ENCODE measurements at places on chromosomes 5 and 9.

- no peak for DNase-seq
Observed at GRCh38 chr9:115674091-115674490, 479.5 kb upstream of the PAPPA start.

DNA sequence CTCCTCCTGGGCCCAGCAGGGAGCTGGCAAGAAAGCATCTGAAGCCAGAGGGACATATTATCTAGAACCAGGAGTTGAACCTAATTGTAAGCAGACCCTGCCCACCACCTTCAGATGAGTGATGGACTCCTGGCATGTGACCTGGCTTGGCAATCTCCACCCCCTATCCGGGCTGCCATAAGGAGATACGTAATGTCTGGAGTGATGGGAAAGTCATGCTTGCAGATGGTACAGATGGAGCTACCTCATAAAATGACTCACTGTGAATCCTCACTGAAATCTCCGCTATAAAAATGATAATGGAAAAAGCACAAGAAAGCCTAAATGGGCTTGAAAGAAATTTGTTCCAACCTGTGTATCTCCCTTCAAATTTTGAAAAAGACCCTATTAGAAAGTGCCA lies 157.5 kb downstream of the DMRT2 start:
- DNase-seq = no peak

DNA sequence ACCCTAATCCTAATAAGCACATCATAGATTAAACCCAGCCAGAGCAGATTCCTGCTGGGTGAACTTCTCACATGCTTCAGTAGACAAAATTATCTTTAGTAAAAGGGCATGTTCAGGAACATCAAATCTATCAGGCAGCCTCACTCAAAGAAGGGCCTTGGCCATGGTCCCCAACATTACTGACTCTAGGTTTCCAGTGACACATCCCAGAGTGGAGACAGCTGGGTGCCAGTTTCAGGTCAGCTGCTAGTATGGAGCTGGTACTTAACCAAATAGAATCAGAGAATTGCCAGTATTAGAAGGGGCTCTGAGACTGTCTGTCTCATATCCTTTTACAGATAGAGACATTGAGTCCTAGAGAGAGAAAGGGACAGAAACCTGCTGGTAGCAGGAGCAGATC lies 44.1 kb upstream of the GALNT10 start:
- no peak for DNase-seq

- peak; percentile 72 for DNase-seq
Observed at GRCh38 chr5:103849934-103850333, 287.3 kb upstream of the NUDT12 start.

- DNase-seq = no peak
Observed at GRCh38 chr9:22683700-22684075, 237.1 kb downstream of the DMRTA1 start.

DNA sequence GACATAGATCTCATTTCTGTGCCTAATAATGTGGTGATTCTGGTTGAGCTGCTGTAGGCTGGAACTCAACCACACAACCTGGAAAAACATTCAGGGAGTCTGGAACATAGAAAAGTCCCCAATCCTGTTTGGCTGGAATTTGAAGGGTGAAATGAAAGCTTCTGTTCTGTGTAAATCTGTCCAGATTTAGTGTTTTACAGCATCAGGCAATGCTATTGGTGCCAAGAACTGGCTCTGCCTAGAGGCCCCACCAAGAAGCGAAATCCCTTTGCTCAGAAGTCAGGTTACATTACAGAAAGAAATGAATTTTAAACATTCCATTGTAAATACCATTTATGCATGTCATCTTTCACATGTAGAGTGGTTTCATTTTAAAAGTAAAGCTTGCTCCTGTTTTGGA lies 56.3 kb downstream of the TMEM174 start:
- DNase-seq = peak; percentile 31

- DNase-seq = no peak
Observed at GRCh38 chr9:109966643-109967368, 186.8 kb downstream of the PALM2AKAP2 start.

DNA sequence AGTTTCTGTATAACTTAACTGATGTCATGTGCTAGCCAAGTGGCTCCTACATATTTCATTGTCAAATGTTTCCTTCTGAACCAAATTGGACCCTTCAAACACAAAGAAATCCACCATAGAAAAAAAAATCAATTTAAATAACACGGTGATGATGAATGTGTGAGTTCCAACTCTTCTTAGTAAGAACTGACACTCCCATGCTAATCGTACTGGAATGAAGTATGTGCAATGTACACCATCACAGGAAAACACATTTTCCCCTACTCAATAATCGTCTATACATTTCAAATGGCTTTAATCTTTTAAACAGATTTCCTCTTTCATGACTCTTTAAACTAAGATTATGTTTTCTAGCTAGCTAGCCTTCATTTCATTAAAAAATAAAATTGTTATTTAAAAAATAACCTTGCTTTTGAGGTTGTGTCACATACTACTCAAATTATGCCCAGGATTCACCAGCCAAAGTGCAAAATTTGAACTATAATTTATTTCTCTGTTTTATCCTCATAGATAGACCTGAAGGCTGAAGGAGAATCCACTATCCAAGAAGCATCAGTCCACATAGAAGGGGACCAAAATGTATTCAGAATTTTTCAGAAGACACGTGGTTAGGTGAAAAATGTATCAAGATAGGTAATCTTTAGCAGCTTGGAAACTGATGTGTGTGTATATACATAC lies 131.0 kb upstream of the ITGA1 start:
- no peak for DNase-seq

DNA sequence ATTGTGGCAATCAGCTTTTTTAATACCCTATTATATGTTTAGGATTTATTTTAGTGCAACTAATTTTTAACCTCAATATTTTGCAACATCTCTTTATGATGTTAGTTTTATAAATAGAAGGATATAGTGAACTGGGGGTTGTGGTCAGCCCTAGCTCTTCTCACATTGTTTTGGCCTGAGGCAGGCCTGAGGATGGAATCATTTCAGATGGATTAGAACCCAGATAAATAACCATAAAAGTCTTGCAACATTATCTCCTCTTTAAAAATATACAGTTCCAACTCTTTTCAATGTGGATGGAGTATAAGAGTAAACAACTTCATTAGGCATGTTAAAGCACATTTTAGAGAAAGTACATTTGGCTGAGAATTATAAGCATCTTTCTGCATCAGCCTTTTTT lies 522.7 kb downstream of the NR2F1-AS1 start:
- DNase-seq = peak; percentile 54

- DNase-seq = no peak
Observed at GRCh38 chr9:129068990-129069861, 11.7 kb upstream of the DOLPP1 start.

DNA sequence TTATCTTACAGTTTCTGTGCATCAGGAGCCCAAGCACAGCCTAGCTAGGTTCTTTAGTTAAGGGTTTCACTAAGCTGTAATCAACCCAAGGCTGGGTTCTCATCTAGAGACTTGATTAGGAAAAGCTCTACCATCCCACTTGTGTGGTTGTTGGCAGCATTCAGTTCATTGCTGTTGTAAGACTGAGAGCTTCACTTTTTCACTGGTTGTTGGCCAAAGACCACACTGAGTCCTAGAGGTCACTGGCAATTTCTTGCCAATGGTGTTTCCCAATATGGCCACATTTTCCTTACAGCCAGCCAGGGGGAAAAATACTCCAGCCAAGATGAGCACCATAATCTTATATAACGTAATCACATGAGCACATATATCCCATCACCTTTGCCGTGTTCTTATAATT lies 74.3 kb downstream of the SMIM15 start:
- DNase-seq = no peak

- no peak for DNase-seq
Observed at GRCh38 chr5:126195410-126196100, 227.7 kb upstream of the GRAMD2B start.

DNA sequence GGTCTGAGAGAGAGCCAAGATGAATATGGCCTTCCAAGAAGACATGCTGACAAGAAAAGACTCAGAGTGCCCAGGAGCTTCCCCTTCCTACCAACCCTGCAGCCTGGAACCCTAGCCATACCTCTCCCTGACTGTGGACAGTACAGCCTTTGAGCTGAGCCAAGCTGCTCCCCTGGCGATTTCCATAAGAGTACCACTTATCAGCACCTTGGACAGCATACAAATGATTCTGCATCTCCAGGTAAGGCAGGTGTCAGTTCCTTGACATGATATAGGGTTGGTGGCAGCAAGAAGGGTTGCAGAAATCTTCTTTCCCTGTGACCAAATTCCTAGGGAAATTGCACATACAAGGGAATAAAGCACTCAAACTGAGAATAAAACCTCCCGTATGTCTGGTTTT lies 58.3 kb downstream of the MFAP3 start:
- DNase-seq = no peak

DNA sequence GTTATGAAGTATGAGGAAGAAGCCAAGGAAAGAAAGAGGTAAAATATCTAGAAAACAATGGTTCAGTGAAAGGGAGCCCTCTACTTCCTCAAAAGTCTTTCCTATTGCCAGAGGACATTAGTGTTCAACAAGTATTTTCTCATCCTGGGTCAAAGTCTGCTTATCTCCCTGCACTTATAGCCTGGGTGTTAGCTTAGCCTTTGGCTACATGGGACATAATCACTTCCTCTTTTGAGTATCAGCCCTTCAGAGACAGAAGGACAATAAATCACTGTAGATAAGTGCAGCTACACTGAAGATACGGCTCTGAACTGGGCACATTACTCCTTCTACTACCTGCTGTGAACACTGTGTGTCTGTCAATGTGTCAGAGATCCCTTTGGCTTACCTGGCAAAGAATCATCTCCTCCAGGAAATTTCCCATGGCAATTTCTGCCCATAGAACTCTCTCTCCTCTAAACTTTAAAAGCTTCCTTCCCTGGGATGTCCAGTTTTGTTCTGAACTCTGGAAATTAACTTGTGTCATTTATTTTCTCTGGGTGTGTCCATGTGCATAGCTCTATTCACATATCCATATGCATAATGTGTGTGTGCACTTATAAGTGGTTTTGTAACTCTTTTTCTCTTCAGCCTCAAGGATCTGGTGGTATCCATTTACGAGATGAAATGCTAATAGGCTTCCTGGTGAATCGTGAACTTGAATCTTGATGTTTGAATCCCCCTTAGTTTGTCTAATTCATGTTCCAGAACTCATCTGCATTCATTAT lies 30.0 kb upstream of the RECK start:
- DNase-seq = no peak

Data from fibroblast of the conjunctiva (primary cell).